WERI-Rb-1 (cell line): ENCODE measurements at places on chromosomes 16 and 17.
A peak's percentile ranks its signal among the peaks of the same experiment; 100 is the strongest.

DNA sequence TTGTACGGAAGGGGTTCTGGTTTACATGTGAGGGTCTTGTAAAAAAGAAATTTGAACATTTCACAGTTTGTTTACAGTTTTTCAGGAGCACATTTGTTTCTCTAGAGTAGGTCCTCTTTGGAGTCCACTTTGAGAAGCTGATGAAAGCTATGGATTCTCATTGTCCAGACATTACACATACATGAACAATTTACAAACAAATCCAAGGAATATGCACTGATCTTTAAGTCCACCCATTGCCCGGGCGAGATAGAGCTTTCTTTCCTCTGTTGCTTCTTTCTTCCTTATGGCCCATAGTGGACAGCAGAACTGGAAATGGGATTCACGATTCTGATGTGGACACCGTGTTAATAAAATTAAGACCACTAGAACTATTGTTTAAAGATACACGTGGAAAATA lies 1.9 kb downstream of the DCAF7 start:
- no peak for DNase-seq

GRCh38 chr16:27355610-27356009 lies 41.8 kb downstream of the IL4R start:
- DNase-seq: peak; percentile 57

- no peak for DNase-seq
These were observed 21.7 kb downstream of the USP36 start for GRCh38 chr17:78818932-78819331.

- no peak for DNase-seq
These were observed 5.0 kb downstream of the MFSD11 start for GRCh38 chr17:76742958-76743357.

DNA sequence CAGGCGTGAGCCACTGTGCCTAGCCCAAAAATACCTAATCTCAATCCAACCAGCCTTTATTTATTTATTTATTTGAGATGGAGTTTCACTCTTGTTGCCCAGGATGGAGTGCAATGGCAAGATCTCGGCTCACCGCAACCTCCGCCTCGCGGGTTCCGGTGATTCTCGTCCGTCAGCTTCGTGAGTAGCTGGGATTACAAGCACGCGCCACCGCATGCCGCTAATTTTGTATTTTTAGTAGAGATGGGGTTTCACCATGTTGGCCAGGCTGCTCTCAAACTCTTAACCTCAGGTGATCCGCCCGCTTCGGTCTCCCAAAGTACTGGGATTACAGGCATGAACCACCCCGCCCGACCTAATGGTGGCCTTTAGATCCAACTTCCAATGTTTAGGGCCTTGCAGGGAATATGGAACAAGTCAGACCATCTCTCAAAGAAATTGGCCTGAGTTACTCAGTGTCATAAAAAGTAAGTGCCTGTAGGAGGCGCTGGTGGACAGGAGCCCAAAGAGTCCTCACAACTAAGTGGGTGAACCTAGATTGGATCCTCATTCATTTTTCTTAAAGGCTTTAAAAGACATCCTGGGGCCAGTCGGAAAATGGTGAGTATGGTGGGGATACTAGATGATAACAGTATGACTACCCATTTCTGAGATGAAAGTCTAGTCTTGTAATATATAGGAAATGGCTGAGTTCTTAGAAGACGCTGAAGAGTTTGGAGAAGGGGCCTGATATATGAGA lies 4.6 kb downstream of the ZSCAN10 start:
- DNase-seq: peak; percentile 43

- peak; percentile 39 for DNase-seq
These were observed at the start of gene SLC9A5 for GRCh38 chr16:67248401-67249177. SLC9A5 (plus strand) TSS chr16:67248979; CDS start chr16:67249015, 36 bp downstream.

GRCh38 chr17:20063665-20064648 lies 54.8 kb downstream of the SPECC1 start:
- DNase-seq: no peak

DNA sequence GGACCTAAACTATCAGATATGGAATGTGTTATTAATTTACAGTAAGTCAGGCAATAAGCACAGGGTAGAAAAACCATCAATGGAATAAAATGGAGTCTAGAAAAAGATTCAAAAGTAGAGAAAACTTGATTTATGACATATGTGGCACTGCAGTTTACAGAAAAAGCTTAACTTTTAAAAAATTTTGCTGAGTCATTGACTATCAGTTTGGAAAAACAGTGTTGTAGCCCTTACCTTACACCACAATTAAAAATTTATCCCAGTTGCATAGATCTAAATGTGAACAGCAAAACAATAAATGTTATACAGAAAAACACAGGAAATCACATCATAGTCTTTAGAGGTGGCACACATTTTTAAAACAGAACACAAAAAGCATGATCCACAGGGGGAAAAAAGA lies 108.5 kb downstream of the USP22 start:
- DNase-seq: no peak

GRCh38 chr16:84834403-84834772 lies 14.6 kb downstream of the CRISPLD2 start:
- DNase-seq: no peak

- no peak for DNase-seq
These were observed 3.3 kb downstream of the HNF1B start for GRCh38 chr17:37741341-37742115.

DNA sequence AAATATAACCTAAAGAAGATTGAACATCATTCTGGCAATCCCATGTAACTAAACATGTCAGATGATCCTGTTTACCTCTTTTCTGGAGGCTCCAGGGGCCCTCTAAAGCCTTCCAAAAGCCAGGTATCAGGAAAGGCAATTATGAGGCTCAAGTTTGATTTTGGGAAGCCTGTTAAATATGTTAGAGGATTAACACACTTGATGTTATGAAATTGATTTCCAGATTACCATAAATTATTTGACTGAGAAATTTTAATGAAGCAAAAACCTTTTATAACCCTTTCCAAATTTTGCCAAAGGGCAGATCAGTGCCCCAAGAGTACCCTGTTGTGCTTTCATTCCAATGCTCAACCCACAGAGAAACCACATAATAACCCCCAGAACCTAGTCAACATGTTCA lies 29.3 kb downstream of the PHKB start:
- DNase-seq: no peak

DNA sequence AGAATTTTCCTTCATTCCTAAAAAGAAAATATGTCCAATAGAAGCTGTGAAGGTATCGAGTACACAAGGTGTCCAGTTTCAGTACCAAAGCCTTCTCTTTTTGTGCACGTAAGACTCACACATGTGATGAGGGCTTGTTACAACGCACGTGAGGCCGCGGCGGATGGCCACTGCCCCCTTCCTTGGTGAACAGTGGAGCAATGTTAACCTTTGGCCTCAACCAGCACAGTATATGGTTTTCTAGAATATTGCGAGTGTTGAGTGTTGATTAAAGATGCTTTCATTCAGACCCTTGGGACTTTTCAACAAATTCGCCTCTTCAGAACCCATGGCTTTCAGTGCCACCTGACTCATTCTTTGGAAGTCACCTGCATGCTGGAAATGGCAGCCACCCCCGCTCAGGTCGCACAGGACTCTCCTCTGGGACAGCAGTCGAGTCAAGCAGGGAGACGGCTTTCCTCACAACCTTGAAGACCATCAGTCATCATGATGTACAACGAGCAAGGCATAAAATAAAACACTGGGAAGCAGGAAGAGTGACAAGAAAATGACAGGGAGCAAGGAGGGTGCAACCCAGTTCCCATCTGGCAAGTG lies 14.5 kb downstream of the MAP1LC3B start:
- DNase-seq: no peak

GRCh38 chr17:36675250-36675649 lies 73.9 kb downstream of the MRM1 start:
- DNase-seq: no peak

- no peak for DNase-seq
These were observed 47.2 kb downstream of the MED13 start for GRCh38 chr17:62017912-62018311.

DNA sequence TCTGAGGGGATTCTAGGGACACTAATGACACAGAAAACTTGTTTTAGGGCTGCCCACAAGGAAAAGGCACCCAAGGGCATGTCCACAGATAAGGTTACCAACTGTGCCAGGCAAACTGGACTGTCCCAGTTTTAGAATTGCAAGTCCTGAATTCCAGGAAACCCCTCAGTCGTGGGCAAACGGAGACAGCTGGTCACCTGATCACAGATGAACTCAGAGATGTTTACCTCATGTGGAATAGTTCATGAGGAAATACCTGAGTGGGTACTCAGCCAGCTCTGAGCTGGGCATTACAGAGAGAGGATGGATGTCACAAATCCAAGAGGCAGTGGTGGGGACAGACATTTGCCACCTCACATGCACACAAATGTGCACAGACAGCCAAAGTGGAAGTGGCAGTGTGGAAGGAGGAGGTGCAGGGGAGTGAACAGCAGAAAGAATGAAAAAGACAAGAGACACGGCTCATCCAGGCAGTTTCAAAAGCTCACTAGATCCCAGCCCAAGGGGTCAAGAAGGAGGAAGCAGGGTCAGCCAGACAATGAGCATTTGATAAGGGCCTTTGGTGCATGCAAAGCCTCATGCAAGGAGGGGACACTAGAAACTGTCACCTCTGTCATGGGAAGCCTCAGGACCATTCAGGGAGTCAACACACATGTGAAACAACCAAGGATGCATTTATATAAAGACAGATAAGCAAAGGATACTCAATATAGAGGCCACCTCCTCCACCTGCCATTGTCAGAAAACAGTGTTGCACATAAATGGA lies 24.8 kb downstream of the TTLL6 start:
- DNase-seq: no peak

DNA sequence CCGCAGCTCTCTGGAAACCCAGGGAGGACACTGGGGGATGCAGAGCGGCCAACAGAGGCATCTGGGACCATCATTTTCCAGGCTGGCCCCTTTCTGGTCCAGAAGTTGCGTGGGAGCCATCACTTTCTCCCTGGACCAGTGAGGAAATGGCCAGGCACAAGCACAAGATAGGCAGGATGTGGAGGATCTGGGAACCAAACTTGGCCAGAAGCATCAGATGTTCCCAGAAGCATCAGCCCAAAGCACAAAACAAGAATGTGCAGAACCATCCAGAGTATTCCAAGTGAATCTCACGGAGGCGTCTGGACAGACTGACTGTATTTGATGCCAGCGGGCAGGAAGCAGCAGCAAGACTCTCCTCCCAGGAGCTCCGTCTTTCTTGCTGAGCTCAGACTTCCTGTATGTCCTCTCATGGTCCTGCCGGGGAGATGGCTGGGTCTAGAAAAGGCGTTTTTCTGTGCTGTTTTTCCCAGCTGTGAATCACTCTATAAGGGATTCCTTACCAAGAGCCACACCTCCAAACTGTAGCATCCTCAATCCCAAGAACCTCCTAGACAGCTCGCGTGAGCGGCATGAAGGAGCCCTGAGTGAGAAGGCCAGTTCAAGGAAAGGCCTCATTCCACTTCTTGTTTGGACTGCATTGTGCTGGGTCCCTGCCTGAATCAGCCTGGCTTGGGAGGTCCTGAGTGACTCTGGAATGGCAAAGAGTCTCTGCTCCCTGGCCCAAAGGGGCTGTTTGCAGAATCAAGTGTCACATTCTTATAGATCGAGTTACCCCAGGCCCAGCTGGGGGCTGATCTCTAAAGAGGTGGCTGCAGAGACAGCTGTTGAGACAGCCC lies 49.5 kb upstream of the MTSS2 start:
- no peak for DNase-seq

- no peak for DNase-seq
These were observed 4.9 kb downstream of the SLC35G3 start for GRCh38 chr17:35189291-35189690.

DNA sequence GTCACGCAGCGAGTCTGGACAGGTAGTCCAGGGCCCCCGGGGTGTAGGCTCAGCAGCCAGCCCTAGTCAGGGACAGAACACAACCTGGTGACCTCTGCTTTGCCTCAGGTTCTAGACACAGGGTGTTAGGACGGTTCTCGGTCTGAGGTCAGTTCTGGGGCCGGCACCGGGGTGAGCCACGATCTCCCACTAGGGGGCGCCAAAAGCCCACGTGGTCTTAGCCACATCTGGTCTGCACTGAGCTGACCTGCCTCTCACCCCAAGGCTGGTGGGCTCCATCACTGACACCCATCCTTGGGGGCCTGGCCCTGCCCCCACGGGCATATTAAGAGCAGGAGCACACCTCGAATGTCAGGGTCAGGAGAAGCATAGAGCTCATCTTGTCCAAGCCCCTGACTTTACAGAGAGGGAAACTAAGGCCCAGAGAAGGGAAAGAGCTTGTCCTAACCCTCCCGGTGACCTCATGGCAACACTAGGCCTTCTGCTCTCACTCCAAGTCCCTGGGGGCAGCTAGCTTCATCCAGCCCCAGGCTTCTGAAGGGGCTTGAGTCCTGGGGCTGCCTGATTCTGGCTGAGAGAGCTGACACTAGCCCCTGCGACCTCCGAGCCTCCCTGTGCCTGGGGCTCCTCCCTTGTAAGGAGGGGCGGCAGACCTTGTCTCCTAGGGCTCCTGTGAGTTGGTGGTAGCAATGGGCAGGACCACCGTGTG lies 9.0 kb downstream of the SLC5A10 start:
- DNase-seq: peak; percentile 81

GRCh38 chr17:75996665-75997590 lies 3.7 kb upstream of the CDK3 start:
- DNase-seq: no peak

GRCh38 chr16:2295056-2295798 lies 27.3 kb upstream of the RNPS1 start:
- DNase-seq: no peak

DNA sequence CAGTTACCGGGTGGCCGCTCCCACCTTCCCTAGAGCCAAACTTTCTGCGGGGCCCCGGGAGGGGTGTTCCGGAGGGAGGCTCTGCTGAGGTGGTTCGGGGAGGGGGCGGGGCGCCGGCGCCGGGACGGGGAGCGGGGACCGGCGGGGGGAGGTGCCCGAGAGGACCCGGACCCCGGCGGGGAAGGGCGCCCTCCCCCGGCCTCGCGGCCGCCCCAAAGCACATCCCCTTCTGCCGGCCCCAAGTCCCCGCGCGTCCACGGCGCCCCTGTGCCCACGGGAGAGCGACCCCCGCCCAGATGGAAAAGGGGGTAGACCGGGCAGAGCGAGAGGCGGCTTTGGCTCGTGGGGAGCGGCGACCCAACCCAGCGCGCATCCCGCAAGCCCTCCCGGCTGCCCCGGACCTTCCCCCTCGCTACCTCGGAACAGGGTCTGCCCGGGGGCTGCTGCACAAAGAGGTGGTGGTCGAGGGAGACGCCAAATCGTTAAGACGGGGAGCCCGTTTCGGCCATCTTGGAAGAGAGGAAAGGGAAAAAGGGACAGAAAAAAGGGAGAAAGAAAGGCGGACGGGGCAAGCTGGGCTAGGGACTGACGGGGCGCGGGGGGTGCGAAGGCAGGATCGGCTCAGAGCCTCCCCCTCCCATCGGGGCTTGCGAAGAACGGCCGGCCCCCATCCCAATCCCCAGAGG lies 530 bp downstream of the PCGF2 start:
- DNase-seq: peak; percentile 56
